ENCODE measurements at places on chromosomes 12 and 14. TPM values are rescaled to one million over a fixed set of nuclear protein-coding genes. Genes with fewer than 3 reads are reported as not detected.

The KCNK10 gene
- total RNA-seq: not detected

The C12orf54 gene
- total RNA-seq: not detected

The RIMBP2 gene
- not detected for total RNA-seq

The SOX5 gene
- total RNA-seq: 1.4 TPM

The STAC3 gene
- 0.84 TPM for total RNA-seq

The SIVA1 gene
- total RNA-seq: 335 TPM

The LRRK2 gene
- total RNA-seq: 2.3 TPM
